Cerebellar cortex (tissue), 1 donor: ENCODE measurements at places on chromosomes 2 and 18.

- no peak for DNase-seq
Measured at GRCh38 chr2:195319112-195319460, 337.9 kb upstream of the SLC39A10 start.

DNA sequence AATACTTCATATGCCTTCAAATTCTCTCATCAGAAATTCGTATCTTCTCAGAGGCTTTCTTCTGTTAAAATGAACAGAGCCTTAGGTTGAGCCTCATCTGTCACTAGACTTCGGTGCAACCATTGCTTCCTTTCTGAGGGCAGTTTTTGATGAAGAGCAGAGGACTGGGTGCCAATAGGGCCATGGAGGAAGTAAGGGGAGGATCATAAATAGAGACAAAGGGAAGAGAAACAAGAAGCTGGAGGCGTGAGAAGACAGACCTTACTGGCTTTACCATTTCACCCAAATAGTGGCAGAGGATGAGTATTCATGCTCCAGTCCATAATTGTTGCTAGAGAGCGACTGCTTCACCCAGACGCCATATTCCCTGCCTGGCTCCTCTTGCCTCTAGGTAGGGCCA, 215.6 kb upstream of the PKDCC start:
- no peak for DNase-seq

- no peak for DNase-seq
Measured at GRCh38 chr2:155442755-155443372, 744.4 kb downstream of the KCNJ3 start.

- DNase-seq: no peak
Measured at GRCh38 chr2:10337449-10338269, 35.0 kb downstream of the HPCAL1 start.

DNA sequence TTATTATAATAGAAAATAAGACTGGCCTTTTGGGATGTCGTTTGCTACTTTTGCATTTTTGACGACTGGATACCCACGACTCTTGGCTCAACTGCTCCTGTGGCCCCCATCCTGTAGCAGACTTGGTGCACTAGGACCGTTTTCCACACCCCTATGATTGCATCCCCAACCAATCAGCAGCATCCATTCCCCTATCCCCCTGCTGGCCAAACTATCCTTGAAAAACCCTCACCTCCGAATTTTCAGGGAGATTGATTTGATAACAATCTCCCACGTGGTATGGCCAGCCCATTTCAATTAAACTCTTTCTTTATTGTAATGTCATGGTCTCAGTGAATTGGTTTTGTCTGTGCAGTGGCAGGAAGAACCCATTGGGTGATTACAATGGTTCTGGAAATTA, 37.9 kb upstream of the TTR start:
- DNase-seq: no peak

GRCh38 chr18:79118797-79119196, 49.6 kb downstream of the ATP9B start:
- no peak for DNase-seq

DNA sequence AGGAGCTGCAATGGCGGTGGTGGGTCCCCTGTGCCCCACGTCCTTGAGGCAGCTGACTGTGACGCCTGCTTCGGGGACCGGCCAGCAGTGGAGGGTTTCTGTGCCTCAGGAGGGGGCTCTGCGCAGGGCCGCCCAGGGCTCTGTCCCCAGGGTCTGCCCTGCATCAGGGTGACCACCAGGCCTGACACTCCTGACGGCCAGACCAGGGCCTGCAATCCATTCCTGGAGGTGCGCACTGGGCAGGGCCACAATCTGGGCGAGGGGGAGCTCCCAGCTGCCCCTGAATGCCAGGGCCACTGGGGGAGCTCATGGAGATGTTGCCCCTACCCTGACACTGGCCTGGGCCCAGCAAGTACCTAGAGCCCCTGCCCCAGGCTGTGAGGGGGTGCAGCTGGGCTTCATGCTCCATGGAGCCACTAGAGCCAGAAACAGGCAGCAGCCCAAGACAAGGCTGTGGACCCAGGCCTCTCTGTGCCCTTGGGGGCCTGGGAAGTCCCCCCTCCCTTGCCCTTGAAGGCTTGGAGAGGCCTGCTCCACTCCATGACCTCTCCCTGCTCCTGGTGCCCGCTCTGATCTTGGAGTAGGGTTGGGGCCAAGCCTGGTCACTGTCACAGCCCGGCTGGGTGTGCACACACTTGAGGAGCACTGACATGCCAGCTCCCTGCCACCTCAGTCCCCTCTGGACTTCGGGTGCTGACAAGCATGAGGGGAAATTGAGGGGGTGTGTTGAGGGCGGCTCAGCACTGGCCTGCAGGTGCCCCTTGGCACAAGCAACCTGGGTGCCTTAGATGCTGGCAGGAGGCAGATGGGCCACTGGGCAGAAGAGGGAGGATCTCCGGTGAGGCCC, 55.9 kb downstream of the LDAH start:
- DNase-seq: no peak

GRCh38 chr2:168552450-168552856, 96.4 kb downstream of the CERS6 start:
- DNase-seq: no peak

- no peak for DNase-seq
Measured at GRCh38 chr2:212032032-212032431, 506.6 kb downstream of the ERBB4 start.

- DNase-seq: no peak
Measured at GRCh38 chr2:10534514-10535250, 86.6 kb upstream of the ODC1 start.

- DNase-seq: no peak
Measured at GRCh38 chr2:37350034-37350433, 5.6 kb downstream of the QPCT start.

- no peak for DNase-seq
Measured at GRCh38 chr2:238082827-238083226, 17.3 kb upstream of the ESPNL start.

DNA sequence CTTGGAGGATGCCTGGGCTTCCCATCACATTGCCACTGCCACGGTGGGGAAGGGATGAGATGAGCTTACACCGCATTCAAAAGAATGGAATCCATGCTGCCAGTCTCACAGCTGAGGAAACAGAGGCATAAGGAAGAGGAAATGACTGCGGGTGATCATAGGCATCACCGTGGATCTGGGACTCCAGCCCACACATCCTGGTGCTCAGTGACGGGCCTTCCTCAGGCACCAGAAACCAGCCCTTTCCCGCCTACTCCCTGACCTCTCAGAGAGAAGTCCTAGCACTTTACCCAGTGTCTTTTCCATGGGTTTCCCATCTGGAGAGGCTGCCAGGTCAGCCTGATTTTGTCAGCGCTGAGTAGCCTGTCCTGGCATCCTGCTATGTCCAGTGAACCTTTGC, 5.3 kb upstream of the PLB1 start:
- no peak for DNase-seq

DNA sequence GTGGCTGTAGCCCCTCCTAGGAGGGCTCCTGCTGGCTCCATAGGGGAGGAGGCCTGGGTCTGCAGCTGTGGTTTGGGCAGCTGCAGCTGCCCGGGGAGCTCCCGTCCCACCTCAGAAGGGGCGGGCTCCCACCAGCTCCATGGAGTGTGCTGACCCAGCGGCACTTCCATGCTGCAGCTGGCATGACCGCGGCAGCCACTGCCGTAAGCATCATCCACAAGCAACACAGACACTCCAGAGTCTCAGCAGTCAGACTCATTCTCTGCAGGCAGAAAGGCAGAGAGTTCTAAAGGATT, 660.1 kb upstream of the RAB6C start:
- no peak for DNase-seq

- DNase-seq: no peak
Measured at GRCh38 chr2:206112108-206112507, 26.1 kb upstream of the INO80D start.

DNA sequence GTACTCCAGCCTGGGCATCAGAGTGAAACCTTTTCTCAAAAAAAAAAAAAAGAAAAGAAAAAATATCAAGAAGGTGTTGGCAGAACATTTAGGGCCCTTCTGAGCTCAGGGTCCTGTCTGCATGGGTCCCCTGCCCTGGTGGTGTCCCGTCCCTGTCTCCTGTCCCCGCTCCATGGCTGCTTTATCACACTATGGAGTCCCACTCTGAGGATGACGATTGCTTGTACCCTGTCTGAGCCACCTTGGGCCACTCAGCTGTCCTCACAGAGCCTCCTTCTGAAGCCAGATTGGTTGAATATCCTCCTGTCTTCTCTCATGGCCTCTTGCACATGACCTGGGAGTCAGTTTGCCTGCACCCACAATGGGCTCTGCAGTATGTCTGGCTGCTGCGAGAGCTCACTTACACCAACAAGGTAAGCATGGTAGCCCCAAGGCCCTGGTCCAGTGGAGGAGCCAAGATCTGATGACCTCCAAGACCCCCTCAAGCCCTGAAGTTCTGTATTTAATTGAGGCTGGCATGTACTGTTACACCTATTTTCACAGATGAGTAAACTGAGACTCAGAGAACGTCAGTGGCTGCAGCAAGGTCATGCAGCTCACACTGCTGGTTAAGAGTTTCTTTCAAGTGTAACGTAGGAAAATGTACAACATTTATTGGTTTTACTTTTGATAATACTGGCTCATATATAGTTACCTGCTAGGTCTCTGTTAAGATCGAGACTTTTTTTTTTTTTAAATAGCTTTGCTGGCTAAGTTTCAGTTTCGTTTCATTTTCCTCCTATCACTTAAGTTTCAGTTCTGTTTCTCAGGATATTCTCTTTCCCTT, 16.9 kb upstream of the ZCCHC2 start:
- DNase-seq: no peak

DNA sequence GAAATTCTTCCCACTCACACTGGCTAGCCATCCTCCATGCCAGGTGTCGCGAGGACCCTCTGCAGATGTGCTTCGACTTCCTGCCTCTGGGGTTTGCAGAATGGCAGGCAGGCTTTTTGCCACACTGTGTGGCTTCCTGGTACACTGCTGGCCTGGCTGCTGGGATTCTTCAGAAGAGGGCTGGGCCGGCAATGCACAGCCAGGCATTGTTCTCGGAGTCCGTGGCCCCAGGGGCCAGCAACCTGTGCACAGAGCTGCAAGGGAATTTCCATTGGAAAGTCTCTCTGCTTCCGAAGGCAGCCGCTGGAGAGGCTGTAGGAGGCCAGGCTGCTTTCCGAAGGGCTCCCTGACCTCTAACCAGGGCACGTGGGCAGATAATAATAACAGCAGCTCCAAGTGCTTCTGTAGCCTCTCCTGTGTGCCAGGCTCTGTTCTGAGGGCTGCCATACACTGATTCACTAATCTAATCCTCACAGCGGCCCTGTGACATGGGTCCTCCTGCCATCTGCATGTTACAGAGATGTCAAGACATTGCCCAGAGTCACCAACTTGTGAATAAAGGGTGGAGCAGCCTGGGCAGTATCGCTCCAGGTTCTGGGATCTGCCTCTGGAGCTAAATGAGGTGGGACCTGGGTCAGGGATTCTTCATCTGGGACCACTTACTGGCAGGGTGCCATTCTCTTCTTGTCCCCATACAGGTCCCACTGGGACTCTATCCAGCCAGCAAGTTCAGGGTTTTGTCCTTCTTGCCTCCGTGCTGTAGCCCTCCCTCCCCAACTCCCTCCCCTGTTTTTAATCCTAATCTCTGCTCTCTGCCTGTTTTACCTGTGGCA, 5.0 kb downstream of the LDLRAD4 start:
- no peak for DNase-seq

- DNase-seq: no peak
Measured at GRCh38 chr2:70668432-70668831, 99.6 kb downstream of the ADD2 start.

DNA sequence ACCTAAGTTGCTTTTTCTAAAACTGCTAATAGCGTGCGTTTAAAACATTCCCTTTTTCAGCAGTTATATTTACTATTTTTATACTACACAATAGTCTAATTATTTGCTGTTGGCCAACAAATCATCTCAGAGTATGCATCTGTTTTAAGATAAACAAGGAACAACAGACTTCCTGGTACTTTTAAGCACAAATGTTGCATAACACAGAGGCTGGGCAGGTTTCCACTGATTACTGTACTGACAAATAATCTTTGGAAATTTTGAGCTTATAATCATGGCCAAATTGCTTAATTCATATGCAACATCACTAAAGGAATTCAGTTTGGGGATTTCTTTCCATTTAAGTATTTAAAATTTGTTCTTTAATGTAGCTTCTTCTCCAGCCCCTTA, 737.4 kb upstream of the SALL3 start:
- DNase-seq: no peak

DNA sequence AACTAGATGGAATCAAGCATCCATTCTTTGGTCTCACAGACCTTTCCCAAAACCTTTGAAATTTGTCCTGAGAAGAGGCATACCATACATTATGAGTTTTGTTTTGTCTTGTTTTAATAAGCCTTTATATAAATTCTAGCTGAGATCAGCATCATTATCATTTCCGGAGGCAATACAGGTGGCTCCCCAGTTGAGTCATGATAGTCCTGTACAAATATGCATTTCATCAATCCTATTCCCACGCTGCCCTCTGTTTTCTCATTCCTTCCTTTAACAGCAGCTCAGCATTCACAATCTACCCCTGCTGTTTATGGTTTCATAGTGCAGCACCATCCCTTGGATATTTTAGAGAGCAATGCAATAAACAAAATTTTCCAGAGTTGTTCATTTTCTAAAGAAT, 216.7 kb downstream of the TXNL1 start:
- DNase-seq: no peak

- DNase-seq: no peak
Measured at GRCh38 chr2:201186982-201187381, 4.0 kb downstream of the CASP10 start.

GRCh38 chr18:77547757-77548156, 298.1 kb downstream of the GALR1 start:
- no peak for DNase-seq

DNA sequence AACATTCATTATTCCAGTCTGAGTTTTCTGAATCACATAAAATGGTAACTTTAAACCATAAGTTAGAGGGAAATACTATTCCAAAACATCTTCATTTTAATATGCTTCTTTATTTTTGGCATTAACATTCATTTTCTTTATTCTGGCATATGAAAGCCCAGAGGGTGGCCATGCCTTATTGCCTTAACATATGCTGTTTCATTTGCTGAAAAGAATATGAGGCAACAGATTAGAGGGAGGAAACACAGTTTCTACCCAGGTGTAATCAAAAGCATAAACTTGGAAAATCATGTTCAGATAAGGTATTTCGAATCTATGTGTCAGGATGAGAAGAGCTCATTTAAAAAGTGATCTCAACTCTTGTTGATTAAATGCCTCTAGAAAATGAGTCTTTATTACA, 379.9 kb upstream of the DSEL start:
- DNase-seq: peak; percentile 89

DNA sequence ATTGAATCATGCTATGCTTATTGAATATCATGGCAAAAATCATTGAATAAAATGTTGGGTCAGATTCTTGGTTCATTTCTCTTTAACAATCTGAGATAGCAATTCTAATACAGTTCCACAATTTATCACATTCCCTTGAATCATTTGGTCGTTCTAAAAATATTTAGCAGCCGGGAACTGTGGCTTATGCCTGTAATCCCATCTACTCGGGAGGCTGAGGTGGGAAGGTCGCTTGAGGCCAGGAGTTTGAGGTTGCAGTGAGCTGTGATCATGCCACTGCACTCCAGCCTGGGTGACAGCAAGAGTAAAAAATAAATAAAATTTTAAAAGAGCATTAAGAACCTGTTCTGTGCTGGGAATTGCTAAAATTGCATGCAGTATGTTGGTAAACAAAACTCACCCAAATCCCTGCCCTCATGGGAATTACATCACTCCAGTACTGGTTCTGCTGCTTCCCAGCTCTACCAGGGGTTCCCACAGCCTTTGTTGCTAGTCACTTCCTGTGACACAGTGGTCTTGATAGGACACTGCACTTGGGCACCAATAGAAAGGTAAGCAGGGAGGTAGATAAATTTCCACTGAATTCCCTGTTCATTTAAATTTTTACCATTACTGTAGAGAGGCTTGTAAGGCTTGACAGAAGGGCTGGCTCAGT, 200.4 kb downstream of the CTNNA2 start:
- no peak for DNase-seq

GRCh38 chr2:28591711-28592335, 96.0 kb downstream of the PLB1 start:
- no peak for DNase-seq
